Transverse colon (tissue), 4 donors: ENCODE measurements at places on chromosomes 5 and 9. TPM values are rescaled to one million over a fixed set of nuclear protein-coding genes. Genes with fewer than 3 reads are reported as not detected.

DNA sequence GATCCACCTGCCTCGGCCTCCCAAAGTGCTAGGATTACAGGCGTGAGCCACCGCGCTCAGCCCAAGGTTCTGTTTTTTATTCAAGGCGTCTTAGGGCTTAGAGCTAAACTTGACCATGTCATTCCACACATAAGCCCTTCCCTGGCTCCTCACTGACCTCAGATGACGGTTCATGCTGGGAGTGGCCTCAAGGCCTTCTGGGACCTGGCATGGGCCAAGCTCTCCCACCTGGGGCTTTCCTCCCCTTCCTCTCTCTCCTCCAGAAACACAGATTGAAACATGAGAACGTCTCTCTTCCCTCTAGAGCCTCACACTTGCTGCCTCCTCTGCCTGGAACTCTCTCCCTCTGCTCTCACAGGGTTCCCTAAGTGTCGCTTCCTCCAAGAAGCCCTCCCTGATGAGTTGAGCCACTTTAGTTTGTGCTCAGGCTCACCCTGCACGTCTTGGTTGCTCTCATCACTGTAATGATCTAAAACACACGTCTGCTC is 155.6 kb upstream of the IER5L start:
- H3K36me3 ChIP-seq = no peaks in the 10 kb centered on the region
- H3K4me1 ChIP-seq = peaks cover 42% of the 10 kb centered on the region
- H3K27ac ChIP-seq = peak overlapping the region; percentile 79
- DNase-seq = no peak
- peaks cover 14% of the 10 kb centered on the region for H3K27me3 ChIP-seq
- H3K4me3 ChIP-seq = no peak overlapping the region

DNA sequence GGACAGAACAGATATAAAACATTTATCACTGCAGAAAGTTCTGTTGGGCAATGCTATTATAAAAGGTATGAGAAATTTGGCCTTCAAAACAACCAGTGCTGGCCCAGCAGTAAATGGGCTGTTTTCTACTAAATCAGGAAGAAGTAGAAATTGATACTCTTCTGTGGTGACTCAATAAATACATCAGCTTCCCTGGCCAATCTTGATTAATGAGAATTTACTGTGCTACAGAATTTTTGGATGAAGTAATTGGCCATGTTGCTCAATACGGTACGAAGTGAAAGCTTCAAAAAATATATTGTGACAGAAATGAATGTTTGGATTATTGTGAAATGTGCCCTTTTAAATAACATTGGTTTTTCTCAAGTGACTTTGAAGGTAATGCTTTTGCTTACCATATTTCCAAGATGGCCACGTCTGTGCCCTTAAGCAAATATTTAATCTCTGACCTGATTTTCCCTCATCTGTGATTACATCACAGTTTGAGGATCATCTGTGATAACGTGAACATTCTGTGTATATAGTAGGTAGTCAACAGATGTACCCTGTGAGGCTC is 4.2 kb downstream of the DNAJA1 start:
- peaks cover 29% of the 10 kb centered on the region for H3K4me1 ChIP-seq
- H3K27ac ChIP-seq = peak overlapping the region; percentile 46
- DNase-seq = no peak
- peaks cover 24% of the 10 kb centered on the region for H3K36me3 ChIP-seq
- no peak overlapping the region for H3K4me3 ChIP-seq
- no peaks in the 10 kb centered on the region for H3K27me3 ChIP-seq

GRCh38 chr9:75039009-75039408 is 10.9 kb upstream of the CARNMT1 start:
- H3K4me1 ChIP-seq = no peaks in the 10 kb centered on the region
- no peak for DNase-seq
- H3K27me3 ChIP-seq = no peaks in the 10 kb centered on the region
- H3K27ac ChIP-seq = no peak overlapping the region
- no peaks in the 10 kb centered on the region for H3K36me3 ChIP-seq

- H3K27me3 ChIP-seq = no peaks in the 10 kb centered on the region
- H3K4me3 ChIP-seq = no peak overlapping the region
- no peak for DNase-seq
- H3K36me3 ChIP-seq = no peaks in the 10 kb centered on the region
- no peak overlapping the region for H3K27ac ChIP-seq
Measured at GRCh38 chr5:67453111-67453905, 256.7 kb upstream of the CD180 start.

DNA sequence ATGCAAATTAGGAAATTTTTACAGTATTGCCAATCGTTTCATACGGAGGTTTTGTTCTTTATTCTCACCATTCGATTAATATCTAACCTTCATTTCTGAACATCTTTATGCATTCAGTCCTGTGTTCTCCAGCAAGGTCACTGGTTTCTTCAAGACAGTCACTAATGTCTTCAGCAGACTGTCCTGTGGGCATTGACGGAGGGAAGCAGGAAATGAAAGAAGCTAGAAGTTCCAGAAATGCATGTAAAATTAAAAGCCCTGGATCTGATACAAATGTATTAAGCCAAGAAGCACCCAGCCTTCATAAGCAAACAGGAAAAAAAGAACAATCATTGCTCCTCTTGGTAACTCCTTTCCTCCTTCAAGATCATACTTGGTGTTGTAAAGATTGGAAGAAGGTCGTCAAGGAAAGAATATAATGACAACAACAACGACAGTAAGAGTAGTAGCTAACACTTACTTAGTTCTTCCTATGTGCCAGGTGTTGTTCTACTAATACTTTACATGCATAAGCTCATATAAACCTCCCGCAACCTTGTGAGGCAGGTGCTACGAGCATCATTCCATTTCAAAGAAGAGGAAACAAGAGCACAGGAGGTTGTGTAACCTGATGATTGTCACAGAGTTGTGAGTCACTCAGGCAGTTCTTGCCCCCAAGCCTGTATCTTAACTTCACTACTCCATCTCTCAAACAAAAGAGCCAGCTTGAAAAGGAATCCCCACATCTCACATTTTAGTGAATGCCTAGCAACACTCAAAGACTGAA is 59.9 kb upstream of the CER1 start:
- no peaks in the 10 kb centered on the region for H3K27me3 ChIP-seq
- H3K36me3 ChIP-seq = no peaks in the 10 kb centered on the region
- H3K27ac ChIP-seq = no peak overlapping the region
- no peak for DNase-seq

- no peaks in the 10 kb centered on the region for H3K36me3 ChIP-seq
- H3K27ac ChIP-seq = no peak overlapping the region
- H3K4me3 ChIP-seq = no peak overlapping the region
- H3K27me3 ChIP-seq = no peaks in the 10 kb centered on the region
- no peaks in the 10 kb centered on the region for H3K4me1 ChIP-seq
- no peak for DNase-seq
Measured at GRCh38 chr9:21477466-21477865, 4.6 kb downstream of the IFNE start.

GRCh38 chr5:177316005-177316404 is 4.3 kb upstream of the MXD3 start:
- no peaks in the 10 kb centered on the region for H3K36me3 ChIP-seq
- H3K27ac ChIP-seq = no peak overlapping the region
- peaks cover 17% of the 10 kb centered on the region for H3K4me1 ChIP-seq
- no peak overlapping the region for H3K4me3 ChIP-seq
- DNase-seq = no peak

- peak overlapping the region; percentile 17 for H3K4me3 ChIP-seq
- H3K27ac ChIP-seq = peak overlapping the region; percentile 19
- H3K27me3 ChIP-seq = no peaks in the 10 kb centered on the region
- peak; percentile 86 for DNase-seq
Measured at GRCh38 chr5:173972925-173973615, 15.9 kb upstream of the C5orf47 start.

DNA sequence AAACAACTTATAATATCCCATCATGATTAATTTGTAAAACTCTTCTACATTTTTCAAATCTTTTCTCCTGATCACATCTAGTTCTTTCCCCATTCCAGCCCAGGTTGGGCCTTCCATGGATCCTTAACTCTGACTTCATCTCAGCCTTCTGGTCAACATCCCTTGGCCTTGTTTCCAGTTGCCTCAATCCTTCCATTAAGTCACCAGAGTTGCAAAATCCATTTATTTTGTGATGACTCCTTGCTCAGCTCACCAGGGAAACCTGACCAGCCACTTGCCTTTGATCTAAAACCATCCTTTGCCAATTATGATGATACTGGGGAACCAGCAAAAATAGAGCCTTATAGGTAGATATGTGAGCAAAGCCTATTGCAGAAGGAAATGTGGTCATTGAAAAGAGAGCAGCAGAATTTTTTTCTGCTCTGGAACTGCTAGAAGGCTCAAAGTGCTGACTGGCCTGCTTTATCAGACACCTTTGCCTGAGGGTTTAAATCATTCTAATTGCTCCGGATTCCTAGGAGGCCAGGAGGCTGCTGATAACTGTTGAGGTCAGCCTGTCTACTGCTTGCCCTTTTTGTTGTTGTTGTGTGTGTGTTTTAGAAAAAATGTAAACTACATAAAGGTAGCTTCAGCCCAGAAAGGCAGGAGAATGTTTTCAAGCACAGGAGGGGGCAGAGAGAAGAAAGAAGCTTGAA is 512.2 kb upstream of the GRIA1 start:
- H3K27ac ChIP-seq = no peak overlapping the region
- H3K4me1 ChIP-seq = no peaks in the 10 kb centered on the region
- no peak for DNase-seq
- no peak overlapping the region for H3K4me3 ChIP-seq
- no peaks in the 10 kb centered on the region for H3K36me3 ChIP-seq

DNA sequence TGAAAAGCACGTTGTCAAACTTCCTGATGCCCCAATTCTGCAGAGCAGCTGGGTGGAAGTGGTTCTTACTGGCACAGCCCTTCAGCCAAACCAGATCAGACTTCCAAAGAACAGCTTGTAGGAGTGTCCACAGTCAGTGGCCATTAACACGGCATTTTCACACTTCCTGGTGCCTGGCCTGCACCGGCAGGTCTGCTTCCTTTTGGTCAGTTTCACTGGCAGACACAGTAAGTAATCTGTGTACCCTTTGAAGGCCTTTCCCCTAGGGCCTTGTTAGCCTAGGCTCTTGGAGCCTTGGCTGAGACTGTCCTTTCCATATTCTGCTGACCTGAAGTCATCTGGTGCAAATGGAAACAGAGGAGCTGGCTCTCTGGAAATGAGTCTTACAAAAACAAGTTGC is 297.5 kb upstream of the TNC start:
- H3K27me3 ChIP-seq = no peaks in the 10 kb centered on the region
- H3K4me3 ChIP-seq = no peak overlapping the region

GRCh38 chr5:38330207-38330606 is 71.8 kb downstream of the EGFLAM start:
- no peak overlapping the region for H3K27ac ChIP-seq
- no peak overlapping the region for H3K4me3 ChIP-seq
- H3K36me3 ChIP-seq = no peaks in the 10 kb centered on the region
- no peaks in the 10 kb centered on the region for H3K27me3 ChIP-seq
- H3K4me1 ChIP-seq = no peaks in the 10 kb centered on the region
- DNase-seq = no peak

DNA sequence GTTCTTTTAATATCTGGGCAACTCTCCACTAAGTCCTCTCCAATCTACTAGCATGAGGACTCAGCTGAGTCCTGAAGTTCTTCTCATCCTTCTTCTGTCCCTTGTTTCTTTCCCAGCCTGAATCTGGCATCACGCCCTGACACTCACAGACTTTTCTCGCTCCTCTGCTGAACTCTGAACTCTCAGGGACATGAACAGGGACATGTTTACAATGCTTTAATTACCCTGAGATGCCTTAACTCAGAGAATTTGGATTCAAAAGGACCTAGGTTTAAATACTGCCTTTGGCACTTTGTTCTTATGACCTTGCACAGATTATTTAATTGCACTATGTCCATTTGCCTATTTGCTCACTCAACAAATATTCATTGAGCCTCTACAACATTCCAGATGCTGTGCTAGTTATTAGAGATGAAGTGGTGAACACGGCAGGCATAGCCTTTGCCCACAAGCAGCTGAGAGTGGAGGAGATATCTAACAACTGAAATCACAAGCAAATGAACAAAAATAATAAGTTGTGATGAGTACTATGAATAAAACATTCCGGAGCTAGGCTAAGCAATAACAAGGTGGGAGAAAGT is 106.0 kb downstream of the ADRB2 start:
- no peaks in the 10 kb centered on the region for H3K4me1 ChIP-seq
- no peaks in the 10 kb centered on the region for H3K27me3 ChIP-seq
- H3K36me3 ChIP-seq = no peaks in the 10 kb centered on the region
- no peak overlapping the region for H3K4me3 ChIP-seq

DNA sequence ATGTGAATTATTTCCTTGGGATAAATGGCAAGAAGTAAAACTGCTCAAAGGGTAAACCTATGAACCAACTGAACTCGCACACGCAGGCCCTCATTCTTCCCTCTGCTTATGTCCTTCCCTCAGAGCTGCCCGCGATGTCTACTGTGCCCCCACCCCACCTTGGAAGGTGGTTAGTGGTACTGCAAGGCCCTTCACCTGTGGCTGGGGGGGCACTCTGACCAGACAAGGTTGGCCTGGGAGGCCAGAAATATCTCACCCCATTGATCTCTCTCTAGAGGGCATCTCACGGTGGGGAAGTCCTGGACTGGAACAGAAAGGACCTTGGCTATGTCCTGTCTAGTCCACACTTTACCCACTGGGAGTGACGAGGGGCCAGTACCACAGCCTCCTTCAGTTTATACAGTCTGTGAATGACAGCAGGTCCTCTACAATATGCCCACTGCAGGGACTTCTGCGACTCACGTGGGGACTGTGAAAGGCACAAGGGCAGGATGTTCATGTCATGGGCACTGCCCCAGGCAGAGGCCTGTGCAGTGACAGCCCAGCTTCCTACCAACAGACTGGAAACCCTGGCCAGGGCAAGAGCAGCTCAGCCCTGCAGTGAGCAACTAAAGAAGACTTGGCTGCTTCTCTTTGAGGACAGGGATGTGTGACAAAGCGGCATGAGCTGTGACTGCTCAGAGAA is 56.8 kb upstream of the SYNPO start:
- H3K36me3 ChIP-seq = no peaks in the 10 kb centered on the region
- no peak for DNase-seq
- H3K4me3 ChIP-seq = no peak overlapping the region

- H3K36me3 ChIP-seq = peaks cover 6% of the 10 kb centered on the region
- H3K27ac ChIP-seq = peak overlapping the region; percentile 99
- peak; percentile 65 for DNase-seq
- H3K4me3 ChIP-seq = peak overlapping the region; percentile 91
- peaks cover 27% of the 10 kb centered on the region for H3K4me1 ChIP-seq
- H3K27me3 ChIP-seq = no peaks in the 10 kb centered on the region
Measured at GRCh38 chr9:35603506-35603985, 1.5 kb upstream of the TESK1 start.

PFN3 gene
- total RNA-seq = not detected

KIF20A gene
- total RNA-seq = 1.9 TPM

FOXD4 gene
- not detected for total RNA-seq

IL4 gene
- not detected for total RNA-seq

LCN1 gene
- total RNA-seq = not detected

PRRX2 gene
- total RNA-seq = not detected

FOXD4L5 gene
- total RNA-seq = not detected

INSL4 gene
- total RNA-seq = not detected
